Activated CD8-positive, alpha-beta memory T cell treated with anti-CD3 and anti-CD28 coated beads for 4 hours (primary cell): ENCODE measurements at places on chromosomes 5 and 9.

DNA sequence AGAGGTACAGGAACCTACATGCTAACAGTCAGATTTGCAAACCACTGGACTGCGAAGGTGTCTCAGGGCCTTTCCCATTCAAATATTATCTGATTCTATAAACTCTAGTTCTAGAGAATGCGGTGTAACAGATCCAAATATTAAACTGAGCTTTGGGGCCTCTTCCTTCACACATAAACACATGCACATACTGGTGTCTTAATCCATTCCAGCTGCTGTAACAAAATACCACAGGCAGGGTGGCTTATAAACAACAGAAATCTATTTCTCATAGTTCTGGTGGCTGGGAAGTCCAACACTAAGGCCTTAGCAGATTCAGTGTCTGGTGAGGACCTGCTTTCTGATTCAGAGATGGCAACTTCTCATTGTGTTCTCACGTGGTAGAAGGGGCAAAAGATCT, 30.2 kb downstream of the RETREG1 start:
- DNase-seq = no peak

DNA sequence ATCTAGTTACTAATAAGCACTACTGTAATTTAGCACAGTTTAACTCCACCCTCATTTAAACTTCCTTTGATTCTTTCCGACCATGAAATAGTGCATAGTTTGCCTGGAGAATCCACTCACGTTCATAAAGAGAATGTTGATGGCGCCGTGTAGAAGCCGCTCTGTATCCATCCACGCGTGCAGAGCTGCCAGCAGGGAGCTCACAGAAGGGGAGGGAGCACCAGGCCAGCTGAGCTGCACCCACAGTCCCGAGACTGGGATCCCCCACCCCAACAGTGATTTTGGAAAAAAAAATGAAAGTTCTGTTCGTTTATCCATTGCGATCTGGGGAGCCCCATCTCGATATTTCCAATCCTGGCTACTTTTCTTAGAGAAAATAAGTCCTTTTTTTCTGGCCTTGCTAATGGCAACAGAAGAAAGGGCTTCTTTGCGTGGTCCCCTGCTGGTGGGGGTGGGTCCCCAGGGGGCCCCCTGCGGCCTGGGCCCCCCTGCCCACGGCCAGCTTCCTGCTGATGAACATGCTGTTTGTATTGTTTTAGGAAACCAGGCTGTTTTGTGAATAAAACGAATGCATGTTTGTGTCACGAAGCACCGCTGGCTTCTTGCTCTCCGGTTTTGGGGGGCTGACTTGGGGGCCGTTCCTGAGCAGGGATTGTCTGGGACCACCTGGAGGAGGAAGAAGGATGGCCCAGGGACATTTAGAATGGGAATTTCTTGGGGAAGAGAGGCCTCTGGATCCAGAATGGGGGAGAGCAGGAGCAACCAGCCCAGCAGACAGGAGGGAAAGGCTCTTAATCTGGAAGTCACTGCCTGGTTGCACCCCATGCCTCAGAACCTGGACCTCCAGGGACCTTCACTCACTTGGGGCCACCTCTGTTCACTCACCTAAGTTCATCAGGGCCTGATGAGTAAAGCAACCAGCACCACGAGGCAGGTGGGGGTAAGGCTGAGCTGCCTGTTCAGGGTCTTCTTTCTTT, 35.4 kb downstream of the CXXC5 start:
- no peak for DNase-seq

DNA sequence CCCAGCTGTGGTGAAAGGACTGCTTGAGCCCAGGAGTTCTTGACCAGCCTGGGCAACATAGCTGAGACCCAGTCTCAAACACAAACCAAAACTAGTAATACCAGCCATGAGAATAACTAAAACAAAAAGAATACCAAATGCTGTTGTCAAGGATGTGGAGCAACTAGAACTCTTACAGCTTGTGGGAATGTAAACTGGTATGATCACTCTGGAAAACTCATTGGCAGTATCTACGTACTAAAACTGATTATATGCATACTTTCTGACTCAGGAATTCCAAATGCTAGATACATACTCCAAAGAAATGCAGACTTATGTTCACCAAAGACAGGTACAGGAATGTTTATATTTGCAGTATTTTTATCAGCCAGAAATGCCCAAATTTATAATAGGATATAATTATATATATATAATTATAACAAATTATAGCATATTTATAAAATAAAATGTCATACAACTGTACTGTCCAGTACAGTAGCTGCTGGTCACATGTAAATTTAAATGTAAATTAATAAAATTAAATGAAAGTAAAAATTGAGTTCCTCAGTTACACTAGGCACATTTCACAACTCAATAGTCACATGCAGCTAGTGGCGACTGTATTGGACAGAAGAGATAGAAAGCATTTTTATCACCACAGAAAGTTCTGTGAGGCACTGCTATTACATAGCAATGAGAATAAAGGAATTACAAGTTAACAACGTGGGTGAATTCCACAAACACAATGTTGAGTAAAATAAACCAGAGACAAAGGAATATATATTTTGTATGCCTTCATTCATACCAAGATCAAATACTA, 118.5 kb downstream of the GNAQ start:
- DNase-seq = no peak

GRCh38 chr9:109476642-109477257, 21.4 kb downstream of the PTPN3 start:
- DNase-seq = no peak

DNA sequence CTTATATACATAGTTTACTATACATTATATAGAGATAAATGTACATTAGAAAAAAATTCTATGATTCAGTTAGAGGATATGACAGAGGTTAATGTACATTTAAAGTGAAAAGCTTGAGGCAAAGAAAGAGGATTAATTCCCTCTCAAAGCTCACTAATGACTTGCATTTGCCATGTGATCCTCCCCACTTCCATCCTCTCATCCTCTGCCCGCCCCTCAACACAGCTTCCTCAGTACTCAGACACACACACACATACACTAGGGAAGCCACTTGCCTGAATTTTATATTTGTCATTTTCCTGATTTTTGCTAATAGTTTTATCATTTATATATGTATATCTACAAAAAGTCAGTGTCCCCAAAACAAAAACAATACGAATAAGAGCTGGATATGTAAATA, 764.5 kb downstream of the EFNA5 start:
- DNase-seq = no peak
